Fibroblast of skin of scalp (primary cell): ENCODE measurements at places on chromosomes 12 and 14.
A peak's percentile ranks its signal among the peaks of the same experiment; 100 is the strongest.

DNA sequence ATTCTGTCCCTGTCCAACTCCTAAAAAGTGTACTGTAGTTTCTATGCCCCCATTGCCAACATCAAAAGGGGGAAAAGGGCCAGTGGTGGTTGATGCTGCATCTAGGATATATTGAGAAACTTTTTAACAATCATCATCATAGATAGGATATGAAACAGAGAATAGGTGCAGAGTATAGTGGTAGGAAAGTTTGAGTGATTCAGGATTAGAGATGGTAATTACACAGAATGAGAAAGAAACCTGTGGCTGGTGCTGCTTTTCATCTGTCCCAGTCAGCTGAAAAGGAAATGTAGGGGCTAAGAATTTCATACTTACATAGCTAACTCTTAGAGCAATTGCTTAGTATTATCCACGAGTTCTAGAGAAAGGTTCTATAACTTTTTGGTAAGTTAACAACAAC is 67.6 kb downstream of the GTF2A1 start:
- no peak for DNase-seq

- no peak for DNase-seq
Observed at GRCh38 chr14:59484639-59485175, 390 bp downstream of the JKAMP start.

DNA sequence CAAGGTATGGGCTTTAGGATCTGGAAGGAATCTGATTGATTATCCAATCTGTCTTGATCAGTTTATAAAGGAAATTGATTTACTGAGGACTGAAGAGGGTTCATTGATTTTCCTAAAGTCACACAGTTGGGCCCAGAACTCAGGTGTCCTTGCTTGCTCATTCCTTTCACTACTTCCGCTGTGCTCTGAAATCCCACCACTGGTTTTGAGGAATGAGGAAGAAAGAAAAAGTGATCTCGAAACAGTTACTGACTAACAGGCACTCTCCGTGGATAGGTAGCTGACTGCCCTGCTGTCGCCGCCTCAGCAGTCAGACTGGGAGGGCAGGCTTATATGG is at the start of gene FITM1:
TSS of gene FITM1 (plus strand) at position 280 of the 337 bp plus-strand sequence. CDS start 905 bp downstream, outside the sequence.
- no peak for DNase-seq

DNA sequence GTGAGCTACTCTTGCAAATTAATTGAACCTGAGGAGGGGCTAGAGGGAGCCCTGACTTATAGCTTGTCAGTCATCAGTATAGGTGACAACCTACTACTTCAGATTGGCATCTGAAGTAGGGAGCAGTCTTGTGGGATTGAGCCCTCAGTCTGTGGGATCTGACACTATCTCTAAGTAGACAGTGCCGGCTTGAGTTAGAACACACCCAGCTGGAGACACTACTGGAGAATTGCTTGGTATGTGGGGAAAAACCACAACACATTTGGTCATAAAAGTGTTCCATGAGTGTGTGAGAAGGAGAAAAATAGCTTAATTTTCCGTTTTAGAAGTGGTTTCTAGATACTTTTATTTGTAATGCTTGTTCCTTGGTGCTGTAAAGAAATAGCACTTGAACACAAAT is 30.5 kb upstream of the DDHD1 start:
- DNase-seq, result peak; percentile 57

DNA sequence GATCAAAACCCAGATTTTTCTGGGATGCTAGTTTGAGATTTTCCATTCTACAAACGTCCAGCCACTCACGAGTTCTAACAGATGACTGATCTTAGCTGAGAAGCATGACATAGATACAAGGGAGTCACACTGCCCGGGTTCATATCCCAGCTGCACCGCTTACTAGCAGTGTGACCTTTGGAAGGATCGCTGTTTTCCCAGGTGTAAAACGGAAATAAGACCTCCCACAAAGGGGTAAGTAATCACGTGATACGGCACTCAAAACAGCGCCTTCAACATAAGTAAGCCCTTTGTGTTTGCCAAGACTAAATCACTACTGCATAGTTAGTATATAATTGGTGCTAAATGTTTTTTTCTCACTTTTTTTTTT is 624 bp upstream of the PWP1 start:
- no peak for DNase-seq

GRCh38 chr12:45582986-45583659 is 146.4 kb upstream of the ARID2 start:
- no peak for DNase-seq

DNA sequence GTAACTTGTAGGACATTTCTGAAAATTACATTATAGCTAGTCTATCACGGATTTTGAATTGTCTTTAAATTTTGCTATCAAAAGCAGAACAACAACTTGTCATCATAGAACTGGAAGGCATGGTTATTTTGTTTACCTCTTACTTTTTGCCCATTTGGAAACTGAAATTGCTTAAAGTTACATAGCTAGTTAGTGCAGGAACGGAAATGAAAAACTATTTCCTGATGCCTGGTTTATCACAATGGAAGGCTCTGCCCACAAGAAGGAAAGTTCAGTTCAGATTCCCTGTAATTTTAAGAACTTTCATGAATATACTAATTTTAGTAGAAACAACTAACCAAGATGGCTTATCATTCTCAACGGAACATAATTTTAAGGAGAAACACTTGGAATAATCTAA is 427.7 kb downstream of the RAD51B start:
- DNase-seq, result no peak

DNA sequence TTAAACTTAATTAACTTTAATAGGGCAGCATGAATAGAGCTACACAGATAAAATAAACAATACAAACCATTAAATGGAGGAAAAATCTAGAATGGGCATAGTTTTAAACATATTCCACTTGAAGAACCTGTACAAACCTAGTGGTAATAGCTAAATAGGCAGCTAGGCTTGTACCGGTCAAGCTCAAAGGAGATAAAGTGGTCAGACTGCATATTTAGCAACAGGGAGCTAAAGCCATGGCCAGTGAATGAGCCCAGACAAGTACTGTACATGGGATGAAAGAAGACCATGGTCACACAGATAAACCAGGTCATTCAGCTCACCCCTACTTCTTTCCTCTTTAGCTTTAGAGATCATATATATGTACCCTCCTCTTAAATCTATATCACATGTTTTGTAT is 186.6 kb upstream of the KRR1 start:
- DNase-seq, result no peak

- DNase-seq, result no peak
Observed at GRCh38 chr14:61524936-61525292, 170.4 kb upstream of the HIF1A start.

- no peak for DNase-seq
Observed at GRCh38 chr12:20963762-20964161, 153.3 kb downstream of the SLCO1B3 start.

GRCh38 chr12:42584651-42585111 is 4.9 kb downstream of the PRICKLE1 start:
- DNase-seq, result peak; percentile 31

- peak; percentile 75 for DNase-seq
Observed at GRCh38 chr12:26369588-26369987, 174.2 kb downstream of the SSPN start.

DNA sequence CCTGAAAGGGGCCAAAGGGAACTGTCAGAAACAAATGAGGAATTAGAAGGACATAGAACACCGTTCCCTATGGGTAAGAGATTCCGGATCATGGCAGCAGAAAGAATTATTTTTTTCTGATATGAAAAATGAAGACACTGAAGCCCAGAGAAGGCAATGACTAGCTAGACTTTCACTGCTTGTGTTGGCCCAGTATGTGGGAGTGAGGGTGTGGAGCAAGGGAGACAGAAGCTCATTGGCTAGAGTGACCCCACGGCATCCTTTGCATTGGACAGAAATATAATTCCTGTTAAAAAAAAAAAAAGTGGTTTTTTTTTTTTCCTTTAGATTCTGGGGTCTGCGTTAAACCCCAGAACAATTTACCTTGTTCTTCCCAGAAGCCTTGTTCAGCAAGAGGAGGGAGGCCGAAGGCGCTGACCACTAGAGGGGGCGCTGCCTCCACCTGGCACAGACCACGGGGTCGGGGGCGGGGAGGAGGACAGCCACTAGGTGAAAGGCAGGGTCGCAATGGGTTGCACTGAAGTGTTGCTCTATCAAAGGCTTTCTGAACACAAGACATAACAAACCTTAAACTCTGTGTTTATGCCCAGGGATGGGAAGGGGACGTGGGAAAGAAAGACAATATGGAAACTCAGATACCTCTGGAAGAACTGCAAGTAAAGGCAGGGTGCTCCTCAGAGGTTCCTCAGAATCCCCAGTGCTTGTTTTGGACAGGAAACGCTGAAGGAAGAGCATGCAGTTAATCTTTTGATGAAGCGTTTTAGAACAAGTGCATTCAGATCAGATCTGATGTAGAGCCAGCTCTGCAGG is 156.8 kb downstream of the KCNA5 start:
- DNase-seq, result peak; percentile 55

DNA sequence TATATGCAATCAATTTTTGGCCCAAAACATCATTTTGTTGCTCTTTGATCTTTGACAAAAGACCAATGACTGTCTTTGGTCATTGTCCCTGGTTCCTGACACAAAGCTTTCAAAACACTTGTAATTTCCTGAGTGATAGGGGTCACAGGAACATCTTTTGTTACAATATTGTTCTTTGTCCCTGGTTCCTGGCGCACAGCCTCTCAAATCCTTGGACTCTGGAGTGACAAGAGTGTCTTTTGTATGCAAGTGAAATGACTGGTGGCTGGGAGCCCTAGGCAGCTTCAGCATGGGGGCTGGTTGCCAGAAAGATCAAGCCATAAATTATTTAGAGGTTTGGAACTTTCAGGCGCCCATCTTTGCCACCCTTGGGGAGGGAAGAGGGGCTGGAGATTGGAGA is 53.9 kb downstream of the DNAH10 start:
- no peak for DNase-seq

GRCh38 chr12:26443309-26443708 is 247.9 kb downstream of the SSPN start:
- DNase-seq, result no peak

GRCh38 chr12:116262741-116263140 is 14.8 kb downstream of the MED13L start:
- DNase-seq, result no peak

DNA sequence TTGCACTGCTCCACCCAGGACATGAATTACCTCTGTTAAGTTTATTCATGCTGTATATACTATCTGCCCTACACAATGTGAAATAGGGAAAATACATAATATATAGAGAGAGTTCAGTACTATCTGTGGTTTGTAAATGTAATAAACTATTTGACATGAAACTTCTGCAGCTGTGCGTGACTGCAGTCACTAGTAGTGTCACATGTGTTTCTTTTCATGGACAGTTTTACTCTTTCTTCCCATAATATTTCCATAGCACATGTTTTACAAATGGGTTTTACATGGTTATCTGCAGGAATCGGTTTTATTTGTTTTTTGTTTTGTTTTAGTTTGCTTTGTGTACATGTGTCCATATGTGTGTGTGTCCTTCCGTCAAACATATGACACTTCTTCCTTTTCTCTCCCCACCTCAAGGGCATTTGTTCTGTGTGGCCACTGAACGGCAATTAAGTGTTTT is 1644.1 kb upstream of the FLRT2 start:
- no peak for DNase-seq

DNA sequence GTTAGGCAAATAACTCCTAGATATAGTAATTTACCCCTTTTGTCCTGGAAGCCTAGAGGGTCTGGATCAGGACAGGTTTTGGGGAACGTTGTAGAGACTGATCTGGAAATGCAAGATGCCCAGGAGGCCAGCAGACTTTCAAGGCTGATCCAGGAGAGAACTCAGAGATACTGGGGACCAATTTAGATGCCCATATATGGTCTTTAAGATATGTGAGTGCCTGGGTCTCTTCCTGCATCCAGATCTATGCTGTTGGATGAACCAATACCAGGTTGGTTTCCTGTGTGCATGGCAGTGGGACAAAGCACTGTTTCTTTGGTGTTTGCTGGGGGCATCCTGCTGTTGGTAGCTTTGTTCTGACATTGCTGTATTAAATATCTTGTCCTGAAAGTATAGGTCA is 5.4 kb downstream of the ERG28 start:
- DNase-seq, result no peak

GRCh38 chr14:25389948-25390347 is 340.0 kb upstream of the STXBP6 start:
- no peak for DNase-seq

DNA sequence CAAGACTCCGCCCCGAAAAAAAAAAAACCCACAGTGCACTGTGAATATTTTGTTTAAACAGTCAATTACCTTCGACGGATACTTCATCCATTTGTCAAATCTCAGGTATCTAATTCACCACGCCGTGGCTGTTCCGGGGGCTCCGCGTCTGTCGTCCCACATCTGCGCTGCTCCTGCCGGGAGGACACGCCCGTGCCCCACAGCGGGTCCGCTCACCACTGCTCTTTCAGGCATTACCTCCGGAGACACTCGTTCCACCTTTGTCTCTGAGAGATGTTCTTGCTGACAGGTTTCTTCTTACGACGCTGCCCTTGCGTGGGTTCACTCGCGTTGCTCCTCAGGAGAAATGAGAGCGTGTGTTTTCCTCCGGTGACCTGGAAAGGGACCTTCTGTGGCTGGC is 46.9 kb upstream of the FBRSL1 start:
- no peak for DNase-seq

DNA sequence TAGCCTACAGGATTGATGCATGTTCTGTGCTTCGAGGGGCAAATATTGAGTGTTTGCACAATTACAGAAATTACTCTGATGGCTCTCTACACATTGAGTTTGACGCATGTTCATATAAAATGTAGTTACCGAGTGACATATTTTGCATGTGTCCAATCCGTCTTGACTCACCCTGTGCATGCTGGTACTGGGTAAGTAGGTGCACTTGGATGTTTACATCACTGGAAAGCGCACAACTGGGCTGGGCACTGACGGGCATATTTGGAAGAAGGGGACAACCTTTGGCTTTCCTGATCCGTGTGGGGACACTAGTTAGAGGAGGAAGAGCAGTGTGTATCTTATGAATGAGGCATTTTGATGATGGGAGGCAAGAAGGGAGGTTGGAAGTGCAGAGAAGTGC is 4.9 kb upstream of the KRT6A start:
- no peak for DNase-seq

GRCh38 chr12:32270818-32271710 is 128.3 kb upstream of the FGD4 start:
- peak; percentile 40 for DNase-seq

GRCh38 chr12:32043928-32044549 is 62.6 kb upstream of the BICD1 start:
- no peak for DNase-seq

- DNase-seq, result no peak
Observed at GRCh38 chr14:31530136-31530535, 31.1 kb upstream of the NUBPL start.

- DNase-seq, result peak; percentile 87
Observed at GRCh38 chr12:42809226-42809625, 219.7 kb upstream of the PRICKLE1 start.

GRCh38 chr14:36556811-36557433 is 25.5 kb downstream of the NKX2-8 start:
- DNase-seq, result peak; percentile 3

- no peak for DNase-seq
Observed at GRCh38 chr12:4153343-4153892, 120.1 kb upstream of the CCND2 start.
